ENCODE measurements at places on chromosomes 1 and 21.

- peak; percentile 61 for DNase-seq
Measured at GRCh38 chr1:94792473-94793295, 27.5 kb upstream of the SLC44A3 start.

DNA sequence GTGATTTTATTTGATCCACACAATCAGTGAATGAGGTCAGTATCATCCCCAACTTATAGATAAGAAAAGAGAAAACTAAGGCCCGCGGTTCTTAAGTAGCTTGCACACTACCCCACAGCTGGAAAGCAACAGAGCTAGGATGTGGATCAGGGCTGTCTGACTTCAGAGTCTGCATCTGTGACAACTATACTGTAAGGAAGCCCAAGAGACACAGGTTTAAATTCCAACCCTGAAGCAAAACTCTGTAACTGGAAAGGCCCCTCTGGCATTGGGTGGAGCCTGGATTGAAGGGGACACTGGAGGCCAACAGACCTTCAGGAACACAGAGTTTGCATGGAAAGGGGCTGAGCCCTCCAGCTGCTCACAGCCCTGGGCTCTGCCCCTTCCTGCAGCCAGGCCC, 40.2 kb downstream of the LGR6 start:
- DNase-seq: peak; percentile 68

DNA sequence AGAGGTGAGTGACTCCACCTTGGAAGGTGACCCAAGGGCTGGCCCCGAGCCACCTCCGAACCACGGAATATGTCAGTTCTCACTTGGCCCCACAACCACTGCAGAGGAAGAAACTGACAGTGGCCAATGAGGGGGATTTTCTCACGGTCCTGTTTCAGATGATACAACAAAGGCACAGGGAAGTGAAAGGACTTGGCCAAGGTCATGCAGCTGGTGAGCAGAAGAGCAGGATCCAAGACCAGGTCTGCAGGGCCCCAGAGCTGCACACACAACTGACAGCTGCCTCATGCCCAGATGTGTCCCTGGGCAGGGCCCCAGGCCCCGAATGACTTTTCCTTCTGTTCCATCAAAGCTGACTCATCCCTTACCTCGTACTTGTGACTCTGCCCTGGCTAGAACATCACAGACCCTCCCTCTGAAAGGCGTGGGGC, 25.8 kb upstream of the EVA1B start:
- DNase-seq: no peak

DNA sequence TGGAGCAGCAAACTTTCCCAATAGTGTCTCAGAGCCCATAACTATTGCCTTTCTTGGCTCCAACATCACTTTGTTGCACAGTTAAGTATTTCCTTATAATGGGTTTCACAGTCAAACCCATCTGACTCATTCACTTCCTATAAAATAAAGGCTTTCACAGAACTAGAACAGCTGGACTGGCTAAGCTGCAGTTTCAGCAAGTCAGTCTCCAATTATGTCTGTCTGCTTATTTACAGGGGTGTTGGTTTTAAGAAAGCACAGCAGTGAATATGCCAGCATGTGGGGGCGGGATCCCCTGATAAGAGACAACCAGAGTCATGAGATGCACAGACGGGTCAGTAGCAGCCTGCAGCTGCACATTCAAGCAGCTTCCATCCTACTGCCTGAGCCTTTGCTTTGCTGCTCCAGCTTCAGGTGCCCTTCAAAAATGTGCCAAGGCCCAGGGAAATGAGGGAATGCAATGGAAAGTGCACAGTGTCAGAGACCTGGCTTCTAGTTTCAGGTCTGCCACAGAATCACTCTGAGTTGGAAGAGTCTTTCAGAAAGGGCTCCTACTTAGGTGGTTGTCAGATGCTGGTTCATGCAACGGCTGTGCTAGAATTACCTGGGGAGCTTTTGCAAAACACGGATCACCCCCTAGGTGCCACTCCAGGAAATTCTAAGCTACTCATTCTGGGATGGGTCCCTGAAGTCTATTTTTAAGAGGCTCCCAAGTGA, 24.8 kb downstream of the RNF19B start:
- DNase-seq: peak; percentile 94

DNA sequence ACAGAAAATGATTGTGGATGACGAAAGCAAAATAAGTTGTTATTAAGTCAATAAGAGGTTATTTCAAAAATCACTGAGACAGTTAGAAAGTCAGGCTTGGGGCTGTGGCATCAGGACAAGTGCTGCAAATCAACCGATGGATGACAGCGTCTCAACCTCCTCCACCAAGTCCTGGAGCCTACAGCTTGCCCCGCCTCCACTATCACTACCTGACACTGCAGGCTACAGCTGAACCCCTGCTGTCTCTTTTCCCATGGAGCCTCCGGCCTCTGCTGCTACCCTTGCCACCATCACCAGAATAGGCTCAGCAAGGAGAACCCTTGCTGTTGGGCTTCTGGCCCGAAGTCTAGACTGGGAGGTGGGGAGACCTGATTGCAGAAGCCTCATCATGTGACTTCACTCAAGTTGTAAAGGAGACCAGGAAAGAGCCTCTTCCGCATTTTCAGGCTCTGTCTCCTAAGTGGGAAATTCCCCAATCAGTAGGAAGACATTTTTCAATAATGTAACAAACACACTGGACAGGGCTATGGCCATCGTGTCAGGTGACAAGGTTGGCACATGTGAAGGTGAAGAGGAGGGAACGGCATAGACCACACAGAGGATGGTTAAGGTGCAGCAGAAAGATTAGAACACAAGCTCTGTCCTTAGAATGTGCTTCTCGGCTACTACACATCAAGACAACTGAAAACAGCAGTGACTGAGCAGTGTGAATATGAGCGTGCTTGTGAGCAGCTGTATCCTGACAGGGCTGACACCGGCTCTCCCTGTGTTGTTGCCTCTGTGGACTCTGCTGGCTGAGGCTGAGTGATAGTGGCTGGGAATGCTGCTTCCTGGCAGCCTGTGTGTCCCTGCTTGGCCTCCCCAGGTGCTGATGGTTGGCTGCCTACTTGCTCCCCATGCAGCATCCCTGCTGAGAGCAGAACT, 660.7 kb downstream of the PTPRU start:
- no peak for DNase-seq

GRCh38 chr1:47587891-47588582, 150.2 kb downstream of the FOXD2 start:
- DNase-seq: peak; percentile 42

DNA sequence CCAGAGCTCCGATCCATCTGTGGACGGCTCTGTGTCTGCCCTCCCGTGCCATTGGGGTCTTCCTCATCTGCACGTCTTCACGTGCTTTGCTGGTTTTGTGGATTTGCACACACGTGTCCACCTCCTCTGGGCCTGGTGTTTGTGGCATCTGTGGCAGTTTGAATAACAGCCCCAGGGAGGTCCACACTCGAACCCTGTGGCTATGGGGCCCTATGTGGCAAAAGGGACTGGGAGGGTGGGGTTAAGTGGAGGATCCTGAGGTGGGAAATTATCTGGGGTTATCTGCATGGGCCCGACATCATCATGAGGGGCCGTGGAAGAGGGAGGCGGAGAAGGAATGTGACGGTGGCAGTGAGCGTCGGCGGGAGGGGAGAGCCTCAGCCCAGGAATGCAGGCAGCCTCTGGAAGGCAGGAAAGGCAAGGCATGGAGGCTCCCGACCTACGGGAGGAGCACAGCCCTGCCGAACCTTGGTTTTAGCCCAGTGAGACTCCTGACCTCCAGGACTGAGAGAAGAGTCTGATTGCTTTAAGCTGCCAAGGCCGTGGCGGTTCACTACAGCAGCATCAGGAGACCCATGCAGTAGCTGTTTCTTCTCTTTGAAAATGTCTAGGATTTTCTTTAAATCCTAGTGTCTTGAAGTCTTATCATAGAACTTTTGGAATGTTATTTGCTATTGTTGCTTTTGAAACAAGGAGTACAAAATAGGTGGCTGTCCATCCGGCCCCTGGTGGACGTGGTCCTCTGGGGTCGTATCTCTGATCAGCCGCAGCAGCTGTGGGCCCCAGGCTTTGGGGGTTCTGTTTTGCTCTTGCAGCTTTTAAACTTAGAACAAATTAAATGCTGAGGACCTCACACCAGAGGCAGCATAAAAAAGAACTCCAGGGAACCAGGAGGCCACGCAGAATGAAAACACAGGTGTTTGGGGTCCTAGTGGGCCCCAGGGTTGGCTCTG, 40.0 kb upstream of the LRRC3 start:
- peak; percentile 11 for DNase-seq

GRCh38 chr1:204523605-204524215, 7.5 kb downstream of the MDM4 start:
- DNase-seq: no peak

GRCh38 chr1:44453798-44454349, 48.8 kb downstream of the RNF220 start:
- DNase-seq: no peak

GRCh38 chr1:15287035-15287979, 40.3 kb downstream of the FHAD1 start:
- DNase-seq: no peak

DNA sequence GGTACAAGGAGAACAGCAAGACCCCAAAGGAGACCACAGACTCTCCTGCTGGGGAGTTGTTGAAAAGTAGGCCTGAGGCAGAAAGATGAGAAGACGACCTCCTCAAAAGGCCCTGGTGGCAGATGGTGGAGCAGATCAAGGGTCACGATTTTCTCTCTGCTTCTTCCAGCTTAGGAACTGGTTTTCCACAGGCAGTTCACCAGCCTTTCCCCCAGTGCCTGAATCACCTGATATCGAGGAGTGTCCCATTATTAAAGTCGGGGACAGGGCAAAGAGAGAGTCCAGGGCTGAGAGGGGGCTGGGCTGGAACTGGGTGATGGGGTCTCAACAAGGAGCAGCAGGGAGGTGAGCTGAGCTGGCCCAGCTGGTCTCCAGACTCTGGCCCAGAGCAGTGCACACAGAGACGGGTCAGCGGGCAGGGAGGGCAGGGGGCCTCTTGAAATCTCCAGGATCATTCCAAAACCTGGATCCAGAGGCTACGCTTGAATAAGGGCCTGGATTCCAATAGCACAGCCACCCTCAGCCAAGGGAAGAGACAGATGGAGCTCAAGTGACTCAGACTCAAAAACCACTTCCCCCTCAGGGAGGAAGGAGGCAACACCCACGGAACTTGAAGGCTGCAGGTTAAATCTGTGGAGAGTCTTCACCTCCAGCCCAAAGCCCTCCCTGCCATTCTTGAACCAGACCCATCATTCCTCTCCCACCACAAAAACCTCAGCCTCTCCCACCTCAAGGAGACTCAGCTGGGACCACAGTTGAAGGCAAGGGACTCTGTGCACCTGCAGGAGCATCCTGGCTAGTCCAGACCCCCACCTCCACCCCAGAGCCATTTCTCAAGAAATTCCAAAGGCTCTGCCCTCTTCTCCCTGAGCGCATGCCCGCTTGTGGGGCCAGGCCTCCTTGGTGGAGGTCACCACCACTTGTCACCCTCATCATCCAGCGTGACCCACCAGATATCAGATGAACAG, at the start of gene S100A5:
TSS of gene S100A5 (minus strand) at position 541 of the 968 bp plus-strand sequence. CDS start 743 bp downstream, outside the sequence.
- DNase-seq: no peak

GRCh38 chr1:161531986-161532643, 7.8 kb downstream of the HSPA6 start:
- DNase-seq: peak; percentile 47

- DNase-seq: peak; percentile 86
Measured at GRCh38 chr1:159188375-159188788, 16.3 kb upstream of the ACKR1 start.

GRCh38 chr1:203031467-203031866, 5.2 kb downstream of the PPFIA4 start:
- DNase-seq: no peak

- no peak for DNase-seq
Measured at GRCh38 chr21:32519945-32520874, 65.1 kb downstream of the TCP10L start.

DNA sequence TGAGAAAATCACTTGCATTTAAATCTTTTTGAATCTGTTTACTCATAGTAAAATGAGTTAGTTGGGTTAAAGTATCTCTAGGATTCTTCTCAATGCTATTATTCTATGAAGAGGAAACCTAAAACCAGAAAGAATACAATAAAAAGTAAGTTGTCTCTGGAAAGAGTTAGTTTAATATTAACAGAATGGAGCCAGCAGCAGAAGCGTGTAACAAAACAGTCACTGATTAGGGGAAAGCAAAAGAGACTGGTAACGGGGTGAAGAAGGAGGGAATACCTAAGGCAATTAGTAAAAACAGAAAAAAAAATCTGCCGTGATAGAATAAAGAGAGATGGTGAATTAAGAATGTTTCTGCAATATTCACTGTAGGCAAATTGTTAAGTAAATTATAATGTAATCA, 60.0 kb downstream of the NRDC start:
- no peak for DNase-seq

- DNase-seq: no peak
Measured at GRCh38 chr1:177753655-177754054, 216.2 kb downstream of the SEC16B start.

DNA sequence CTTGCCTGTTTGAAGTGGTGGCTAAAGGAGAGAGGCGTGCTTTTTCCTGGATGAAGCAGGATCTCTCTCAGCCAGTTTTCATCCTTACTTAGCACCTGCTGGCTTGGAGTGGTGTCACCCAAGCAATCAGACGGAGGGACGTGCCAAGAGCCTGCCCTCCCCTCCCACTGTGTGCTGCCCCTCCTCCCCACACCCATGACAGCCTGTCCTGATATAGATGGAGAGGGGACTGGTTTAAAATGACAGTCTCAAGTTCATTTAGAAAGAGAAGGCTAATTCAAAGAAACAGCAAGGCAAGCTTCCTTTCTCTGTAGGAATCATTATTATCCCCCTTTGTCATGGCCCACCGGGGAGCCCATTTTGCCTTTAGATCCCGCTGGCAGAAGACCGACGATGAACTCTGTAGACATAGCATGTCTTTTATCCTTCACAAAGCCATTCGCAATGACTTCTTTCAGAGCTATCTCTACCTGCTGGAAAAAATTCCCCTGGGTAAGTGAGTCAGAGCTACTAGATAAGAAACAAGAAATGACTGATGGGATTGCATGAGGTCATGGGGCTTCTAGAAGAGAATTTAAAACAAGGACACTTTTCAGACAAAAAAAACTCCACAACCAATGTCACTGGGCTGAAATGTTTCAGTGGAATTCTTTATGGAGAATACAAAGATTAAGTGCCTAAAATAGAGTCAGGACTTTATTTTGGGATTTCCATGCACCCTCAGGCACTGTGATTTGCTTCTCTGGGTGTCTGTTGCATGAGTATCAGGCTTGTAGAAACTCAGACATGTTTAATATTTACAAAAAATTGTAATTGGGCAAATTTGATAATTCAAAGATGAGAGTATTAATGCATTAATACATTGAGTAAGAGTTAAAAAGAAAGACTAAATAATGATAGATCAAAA, at the start of gene NTMT2:
TSS of gene NTMT2 (plus strand) at position 190 of the 907 bp plus-strand sequence. CDS start at position 339, 149 bp downstream.
- DNase-seq: no peak

- no peak for DNase-seq
Measured at GRCh38 chr1:23995431-23995837, 15.3 kb upstream of the SRSF10 start.

- no peak for DNase-seq
Measured at GRCh38 chr1:108961752-108962486, 1.4 kb downstream of the CLCC1 start.

GRCh38 chr1:10054465-10054864, 21.7 kb downstream of the UBE4B start:
- no peak for DNase-seq

GRCh38 chr1:218837051-218837450, 336.6 kb upstream of the LYPLAL1 start:
- no peak for DNase-seq

GRCh38 chr21:43367296-43367695, 59.6 kb downstream of the SIK1 start:
- DNase-seq: no peak

GRCh38 chr1:216723274-216723780, at the start of gene ESRRG:
Gene ESRRG (minus strand): TSS chr1:216723429. CDS start chr1:216723299, 130 bp downstream.
- peak; percentile 52 for DNase-seq

Data from umbilical cord (tissue), 2 donors.